ENCODE measurements at places on chromosomes 3 and 15.
A peak's percentile ranks its signal among the peaks of the same experiment; 100 is the strongest.

DNA sequence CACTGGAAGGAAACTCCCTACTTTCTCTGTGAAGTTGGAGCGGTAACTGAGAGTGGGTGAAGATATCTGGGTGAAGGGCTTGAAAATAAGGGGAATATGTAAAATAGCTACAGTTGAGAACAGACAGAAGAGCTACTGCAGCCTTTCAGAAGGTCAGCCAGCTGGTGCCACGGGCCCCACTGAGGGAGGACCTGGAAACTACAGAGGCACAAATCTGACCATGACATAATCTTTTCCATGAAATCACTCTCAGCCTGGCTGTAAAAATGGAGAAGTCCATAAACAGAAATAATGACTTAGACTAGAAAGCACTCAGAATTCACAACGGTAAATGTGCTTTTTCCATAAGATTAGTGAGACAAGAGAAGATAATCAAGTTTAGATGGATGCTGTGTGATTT lies 46.4 kb downstream of the ST3GAL6 start:
- DNase-seq: no peak

- no peak for DNase-seq
Observed at GRCh38 chr15:101092156-101092866, 159.5 kb downstream of the CHSY1 start.

DNA sequence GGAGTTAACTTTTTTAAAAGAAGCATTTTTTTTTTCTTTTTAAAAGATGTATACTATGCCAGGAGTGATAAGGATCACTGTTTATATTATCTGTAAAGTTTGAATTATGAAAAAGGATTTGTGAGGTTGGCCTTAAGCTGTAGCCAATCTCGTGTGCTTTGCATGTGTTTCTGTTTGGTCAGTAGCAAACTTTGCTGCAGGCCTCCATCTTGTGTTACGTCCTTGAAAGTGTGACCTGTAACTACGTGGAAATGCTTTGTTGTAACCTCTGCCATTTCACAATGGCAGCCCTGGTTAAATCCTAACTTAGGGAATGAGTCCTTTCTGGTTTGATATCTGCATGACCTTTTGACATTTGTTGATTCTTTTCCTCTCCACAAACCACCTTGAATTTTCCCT lies 1345.6 kb downstream of the NSUN3 start:
- DNase-seq: no peak

DNA sequence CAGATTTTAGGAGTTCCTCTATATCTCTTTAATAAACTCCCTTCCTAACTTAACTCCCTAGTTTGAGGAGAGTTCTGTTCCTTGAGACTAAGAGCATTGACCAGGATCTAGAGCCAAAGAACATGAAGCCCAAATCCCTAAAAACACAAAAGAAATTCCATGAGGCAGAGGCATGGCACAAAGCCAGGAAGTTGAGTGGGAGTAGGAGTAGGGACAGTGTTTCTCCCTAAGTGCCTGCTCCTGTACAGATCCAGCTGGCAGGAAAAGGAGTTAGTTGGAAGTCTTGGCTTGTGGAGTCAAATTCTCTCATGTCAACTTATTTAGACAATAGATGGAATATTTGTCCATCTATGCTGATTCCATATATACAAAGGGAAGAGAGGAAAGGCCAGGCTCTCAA lies 11.4 kb downstream of the ACTC1 start:
- DNase-seq: no peak

- DNase-seq: no peak
Observed at GRCh38 chr15:79641841-79642240, 209.7 kb downstream of the MINAR1 start.

DNA sequence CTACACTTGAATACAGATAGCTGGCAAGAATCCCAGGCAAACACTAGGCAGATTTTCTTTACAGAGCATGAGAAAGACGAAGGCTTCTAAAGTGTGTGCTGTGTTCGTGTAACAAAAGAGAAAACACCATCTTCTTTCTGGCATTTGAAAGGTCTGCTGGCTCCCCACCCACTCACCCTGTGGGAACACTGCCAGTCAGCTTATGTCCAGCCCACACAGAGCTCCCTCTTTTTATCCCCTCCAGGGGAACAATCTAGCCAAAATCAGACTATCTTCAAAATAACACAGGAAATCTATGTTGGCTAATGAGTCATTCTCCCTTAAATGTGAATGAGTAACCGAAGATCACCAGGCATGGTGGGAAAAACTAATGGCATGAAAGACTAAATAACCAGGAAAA lies 45.6 kb upstream of the PAQR5 start:
- no peak for DNase-seq

DNA sequence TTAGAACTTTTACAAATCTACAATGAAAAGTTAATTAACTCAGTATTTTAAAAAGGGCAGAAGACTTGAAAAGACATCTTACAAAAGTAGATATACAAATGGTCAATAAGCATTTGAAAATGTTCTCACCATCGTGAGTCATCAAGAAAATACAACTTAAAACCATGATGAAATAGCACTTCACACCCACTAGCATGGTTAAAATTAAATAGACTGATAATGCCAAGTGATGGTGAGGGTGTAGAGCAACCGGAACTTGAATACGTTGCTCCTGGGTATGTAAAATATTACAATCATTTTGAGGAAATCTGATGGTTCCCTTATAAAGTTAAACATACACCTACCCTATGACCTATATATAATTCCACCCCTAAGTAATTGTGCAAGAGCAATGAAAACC lies 319.8 kb upstream of the UMPS start:
- DNase-seq: no peak

DNA sequence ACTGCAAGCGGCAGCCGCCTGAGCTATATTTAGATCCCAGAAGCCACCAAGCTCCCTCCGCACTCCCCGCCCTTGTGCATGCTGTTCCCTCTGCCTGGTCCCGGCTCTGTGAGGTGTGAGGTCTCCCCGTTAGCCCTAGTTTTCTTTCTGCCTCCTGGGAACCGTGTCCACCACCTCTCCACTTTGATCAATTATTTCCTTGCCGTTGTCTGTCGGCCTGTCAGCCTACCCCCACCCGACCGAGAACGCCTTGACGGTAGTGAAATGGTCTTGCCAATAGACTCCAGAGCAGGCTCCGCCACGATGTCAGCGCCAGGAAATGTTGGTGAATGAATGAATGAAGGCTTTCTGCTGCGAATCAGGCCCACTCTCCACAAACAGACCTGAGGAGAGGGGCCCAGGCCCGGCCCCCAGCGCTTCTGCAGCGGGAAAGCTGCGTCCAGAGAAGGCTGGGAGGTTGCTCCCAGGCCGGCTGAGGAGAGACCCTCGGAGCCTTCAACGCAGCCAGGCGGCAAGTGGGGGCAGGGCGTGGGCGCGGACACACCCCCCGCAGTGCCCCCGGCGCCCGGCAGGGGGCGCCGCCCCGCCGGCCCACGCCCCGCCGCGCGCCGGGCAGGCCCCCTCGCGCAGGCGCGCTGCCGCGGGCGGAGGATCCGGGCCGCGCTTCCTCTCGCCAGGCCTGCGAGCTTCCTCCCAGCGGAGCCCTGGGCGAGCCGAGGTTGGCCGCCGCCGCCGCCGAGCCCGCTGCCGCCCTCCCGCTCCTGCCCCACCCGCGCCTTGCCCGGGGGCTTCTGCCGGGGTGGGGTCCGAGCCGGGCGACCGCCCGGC lies at the start of gene CSK:
Gene CSK (plus strand): TSS at position 650 of the 828 bp plus-strand sequence. CDS start 16,218 bp downstream, outside the sequence.
- peak; percentile 50 for DNase-seq

- no peak for DNase-seq
Observed at GRCh38 chr15:75666823-75667501, 19.2 kb downstream of the SNX33 start.

All from stimulated activated CD4-positive, alpha-beta T cell treated with anti-CD3 and anti-CD28 coated beads, Interleukin-12 subunit alpha, Interleukin-12 subunit beta, amount 100 ng/mL, for 24 hours (primary cell).